Activated naive CD4-positive, alpha-beta T cell (primary cell): ENCODE measurements at places on chromosomes 12 and 14.

GRCh38 chr12:113318900-113319628 is 15.8 kb downstream of the SLC8B1 start:
- DNase-seq: no peak

- DNase-seq: no peak
Observed at GRCh38 chr12:25615119-25615518, 62.0 kb upstream of the LMNTD1 start.

DNA sequence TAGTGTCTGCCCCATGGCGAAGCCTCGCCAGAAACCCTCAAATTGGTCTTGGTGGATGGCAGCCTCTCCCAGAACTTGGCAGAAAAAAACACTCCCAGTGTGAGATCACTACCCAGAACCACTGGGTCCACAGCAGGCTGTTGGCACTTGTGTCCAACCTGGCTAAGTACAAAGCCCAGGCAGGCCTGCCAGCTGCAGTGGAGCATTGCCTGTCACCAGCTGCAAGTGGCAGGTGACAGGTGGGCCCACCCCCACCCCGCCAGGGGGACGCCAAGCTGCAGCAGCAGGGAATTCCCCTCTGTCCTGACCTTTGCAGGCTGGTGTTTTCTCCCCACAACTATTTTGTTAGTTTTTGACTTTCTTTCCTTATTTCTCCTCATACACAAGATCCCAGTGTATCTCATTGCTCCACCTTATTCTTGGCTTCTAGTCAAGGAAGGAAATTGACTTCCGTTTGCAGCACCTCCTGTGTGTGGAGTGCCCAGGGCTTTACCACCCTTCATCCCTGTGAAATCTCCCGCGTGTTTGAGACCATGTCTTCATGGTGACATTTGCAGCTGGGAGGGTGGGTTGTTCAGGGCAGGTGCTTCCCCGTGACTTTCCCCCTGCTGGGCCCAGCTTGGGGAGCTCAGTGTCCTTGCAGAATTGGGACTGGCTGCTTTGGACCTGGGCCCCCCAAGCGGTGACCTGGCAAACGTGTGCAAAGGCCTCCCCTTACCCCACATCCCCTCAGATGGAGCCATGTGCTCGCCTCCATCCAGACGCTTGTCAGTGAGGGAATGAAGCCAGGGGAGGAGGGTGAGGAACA is 73.8 kb upstream of the RIN3 start:
- DNase-seq: no peak

DNA sequence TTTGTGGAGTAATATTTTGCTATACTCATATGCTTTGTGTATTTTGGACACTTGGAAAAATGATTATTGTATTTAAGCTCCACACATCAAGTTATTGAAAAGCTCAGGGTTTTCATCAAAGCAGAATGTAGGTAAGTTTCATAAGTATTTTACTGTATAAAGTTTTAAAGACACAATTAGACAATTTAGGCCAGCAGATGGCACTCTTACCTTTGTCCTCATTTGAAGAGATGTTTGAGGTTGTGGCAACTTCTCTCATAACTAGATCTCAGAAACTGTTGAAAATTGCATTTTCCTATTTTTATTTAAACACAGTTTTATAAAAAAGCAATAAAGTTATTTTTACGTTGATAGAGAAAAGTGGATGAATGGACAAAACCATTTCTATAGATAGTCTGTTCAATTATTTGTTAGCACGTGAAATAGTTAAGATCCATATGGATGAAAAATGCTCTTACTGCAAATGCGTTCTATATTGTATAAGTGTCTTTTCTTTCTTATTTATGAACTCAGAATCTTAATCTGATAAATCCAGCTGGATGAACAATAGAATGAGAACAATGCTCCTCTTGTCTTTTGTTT is 300.0 kb downstream of the AEBP2 start:
- DNase-seq: no peak

DNA sequence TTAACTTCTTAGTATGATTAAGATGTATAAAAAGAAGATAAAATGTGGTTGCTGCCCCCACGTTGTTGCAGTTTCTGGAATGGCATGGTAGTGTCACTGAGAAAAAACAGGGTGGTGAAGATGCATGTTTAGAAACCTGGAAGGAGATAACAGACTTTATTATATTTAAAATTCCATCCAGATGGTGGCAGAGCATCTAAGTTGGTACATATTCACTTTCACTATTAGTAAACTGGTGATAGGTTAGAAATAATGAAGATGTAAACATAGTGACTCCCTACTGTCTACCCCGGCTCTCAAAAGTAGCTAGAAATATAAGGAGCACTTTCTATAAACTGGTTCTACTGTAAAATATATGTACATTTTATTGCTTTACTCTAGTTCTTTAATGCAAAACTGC is 279.3 kb downstream of the NPAS3 start:
- no peak for DNase-seq

- no peak for DNase-seq
Observed at GRCh38 chr14:39459795-39460478, 27.7 kb upstream of the FBXO33 start.

GRCh38 chr12:53064613-53065436 is 14.4 kb downstream of the SPRYD3 start:
- no peak for DNase-seq

DNA sequence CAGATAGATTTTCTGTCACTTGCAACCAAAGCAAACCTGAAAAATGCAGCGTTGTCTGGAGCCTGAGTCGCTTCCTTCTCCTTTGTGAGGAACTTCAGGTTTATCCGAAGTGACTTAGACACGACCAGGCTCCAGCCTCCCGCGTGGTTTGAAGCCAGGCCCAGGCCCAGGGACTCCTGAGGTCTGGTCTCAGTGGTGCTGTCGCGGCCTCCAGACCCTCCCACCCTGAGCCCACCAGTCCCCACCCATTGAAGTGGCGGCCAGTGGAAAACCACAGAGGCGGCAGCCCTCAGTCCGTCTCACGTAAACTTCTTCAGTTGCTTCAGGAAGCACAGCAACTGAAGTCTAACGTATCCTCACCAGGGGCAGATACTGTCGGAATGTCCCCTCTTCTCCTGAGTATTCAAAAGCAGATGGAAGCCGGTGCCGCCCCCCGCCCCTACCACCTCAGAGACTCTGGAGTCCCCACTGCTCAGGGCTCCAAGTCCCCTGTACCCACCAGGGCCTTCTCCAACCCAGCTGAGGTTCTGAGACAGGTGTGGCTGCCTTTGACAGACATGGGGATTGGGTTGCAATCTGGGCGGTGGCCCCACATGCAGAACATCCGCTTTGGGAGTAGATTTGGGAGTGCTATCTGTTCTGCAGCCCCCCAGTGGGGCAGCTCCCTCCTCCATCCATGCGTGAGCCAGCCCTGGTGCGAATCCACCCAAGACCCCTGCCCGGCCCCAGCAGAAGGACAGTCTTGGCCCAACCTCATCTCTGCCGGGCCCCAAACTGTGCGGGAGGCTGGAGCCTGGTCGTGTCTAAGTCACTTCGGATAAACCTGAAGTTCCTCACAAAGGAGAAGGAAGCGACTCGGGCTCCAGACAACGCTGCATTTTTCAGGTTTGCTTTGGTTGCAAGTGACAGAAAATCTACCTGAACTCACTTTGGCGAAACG is 26.6 kb upstream of the GALNT9 start:
- no peak for DNase-seq

GRCh38 chr14:99682809-99683618 is 1.1 kb upstream of the CYP46A1 start:
- peak; percentile 74 for DNase-seq

- no peak for DNase-seq
Observed at GRCh38 chr12:107525063-107525718, 160.4 kb upstream of the PWP1 start.

DNA sequence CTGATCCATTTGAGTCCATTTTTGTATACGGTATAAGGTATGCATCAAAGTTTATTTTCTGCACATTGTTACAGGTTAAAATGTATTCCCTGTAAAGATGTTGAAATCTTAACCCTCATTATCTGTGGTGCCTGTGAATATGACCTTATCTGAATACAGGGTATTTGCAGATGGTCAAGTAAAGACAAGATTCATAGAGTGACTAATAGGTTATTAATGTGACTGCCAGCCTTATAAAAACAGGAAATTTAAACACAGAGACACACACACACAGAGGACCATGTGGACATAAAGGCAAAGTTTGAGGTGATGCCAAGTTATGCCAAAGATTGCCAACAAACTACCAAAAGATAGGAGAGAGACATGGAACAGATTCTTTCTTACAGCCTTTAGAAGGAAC is 347.2 kb upstream of the DCN start:
- DNase-seq: no peak

GRCh38 chr12:90084018-90084417 is 375.4 kb upstream of the ATP2B1 start:
- no peak for DNase-seq

GRCh38 chr12:77299910-77300669 is 234.7 kb upstream of the E2F7 start:
- DNase-seq: no peak
